Stimulated activated CD8-positive, alpha-beta memory T cell treated with anti-CD3 and anti-CD28 coated beads, Interleukin-2, amount 100 ng/mL, for 1 hour (primary cell): ENCODE measurements at places on chromosomes 7 and 10.

DNA sequence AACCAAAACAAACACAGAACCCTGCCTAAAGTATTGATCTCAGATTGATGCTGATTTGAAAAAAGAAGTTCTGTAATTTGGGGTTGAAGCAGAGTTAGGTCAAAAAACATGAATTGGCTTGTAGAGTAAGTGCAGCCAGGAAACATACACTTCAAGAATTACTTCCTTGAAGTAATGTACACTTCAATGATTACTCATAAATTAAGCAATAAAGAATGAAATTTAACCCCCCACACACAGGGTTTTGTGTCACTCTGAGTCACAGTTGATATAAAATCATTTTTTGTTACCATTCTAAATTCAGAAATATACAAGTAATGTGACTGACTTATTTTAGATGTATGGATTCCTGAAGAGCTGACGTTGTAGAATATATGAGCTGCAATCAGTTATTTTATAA, 622.2 kb downstream of the POM121L12 start:
- no peak for DNase-seq

DNA sequence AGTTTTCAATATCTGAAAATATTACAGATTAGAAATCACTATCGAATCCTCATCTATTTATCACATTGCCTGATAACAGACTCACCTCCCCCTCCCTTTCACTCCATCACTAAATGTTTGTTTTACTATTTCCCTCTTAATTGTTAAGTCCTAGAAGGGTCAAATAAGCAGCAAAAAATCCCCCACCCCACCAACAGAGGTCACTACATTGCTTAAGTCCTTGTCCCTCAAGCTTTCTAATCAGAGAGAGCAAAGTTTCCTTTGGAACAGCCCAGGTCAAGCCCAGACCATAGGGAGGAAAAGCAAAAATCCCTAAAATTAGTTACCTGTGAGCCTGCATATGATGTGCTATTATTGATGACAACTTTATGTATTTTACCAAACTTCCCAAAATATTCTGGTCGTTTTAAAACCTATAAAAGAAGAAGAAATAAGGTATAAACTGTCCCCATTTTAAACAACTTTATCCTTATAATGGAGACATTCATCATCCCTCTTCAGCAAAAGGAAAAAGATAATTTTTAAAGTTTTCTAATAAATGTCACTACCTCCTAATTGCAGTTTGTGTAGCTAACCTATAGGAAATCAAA, 95.0 kb downstream of the CNOT4 start:
- no peak for DNase-seq

- DNase-seq, result no peak
These were observed 82.5 kb downstream of the ZNF467 start for GRCh38 chr7:149690688-149691446.

DNA sequence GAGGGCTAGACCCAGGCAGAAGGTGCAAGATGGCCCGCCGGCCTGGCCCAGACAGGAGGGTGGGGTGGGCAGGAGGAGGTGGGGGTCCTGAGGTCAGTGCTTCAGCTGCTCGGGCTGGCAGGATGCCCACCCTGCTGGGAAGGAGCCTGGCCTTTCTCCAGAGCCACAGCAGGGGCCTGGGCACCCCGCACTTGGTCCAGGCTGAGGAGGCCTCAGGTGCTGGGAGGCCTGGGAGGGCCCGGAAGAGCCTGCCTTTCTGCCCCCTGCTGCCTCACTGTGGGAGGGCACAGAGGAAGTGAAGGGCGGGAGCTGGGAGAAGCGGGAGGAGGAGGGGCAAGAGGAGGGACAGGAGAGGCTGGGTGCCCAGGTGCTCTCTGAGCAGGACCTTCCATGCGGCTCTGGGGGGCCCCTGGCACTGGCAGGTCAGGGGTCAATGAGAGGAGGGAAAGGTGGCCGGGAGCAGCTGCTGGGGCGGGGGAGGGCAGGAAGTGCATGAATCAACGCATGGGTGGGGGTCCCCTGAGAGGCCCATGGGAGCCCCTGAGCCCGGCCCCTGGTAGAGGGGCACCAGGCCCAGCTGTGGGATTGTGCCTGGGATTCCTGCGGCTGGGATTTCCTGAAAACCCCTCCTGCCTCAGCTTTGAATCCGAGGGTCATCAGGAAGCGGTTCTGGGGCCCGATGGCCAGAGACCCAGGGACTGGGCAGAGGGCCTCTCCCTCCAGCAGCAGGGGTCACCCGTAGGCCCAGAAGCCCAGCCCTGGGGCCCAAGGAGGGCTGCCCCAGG, 49.9 kb downstream of the PWWP2B start:
- no peak for DNase-seq

DNA sequence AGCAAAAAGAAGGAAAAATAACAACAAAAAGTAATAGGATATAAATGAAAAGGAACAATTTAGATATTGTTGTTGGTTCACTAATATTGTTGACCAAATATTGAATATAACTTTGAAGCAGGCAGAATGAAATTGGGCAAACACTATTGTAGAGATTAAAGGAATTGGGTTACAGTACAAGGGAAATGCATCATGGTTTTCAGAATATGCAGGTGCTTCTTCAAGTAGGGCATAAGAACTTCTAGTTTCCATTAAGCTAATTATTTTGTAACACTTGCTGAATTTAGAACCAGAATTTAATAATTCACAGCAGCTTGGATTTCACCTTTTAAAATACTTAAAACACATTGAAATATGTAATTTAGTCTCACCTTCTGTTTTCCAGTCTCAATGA, 36.5 kb downstream of the RPA3 start:
- DNase-seq, result no peak

DNA sequence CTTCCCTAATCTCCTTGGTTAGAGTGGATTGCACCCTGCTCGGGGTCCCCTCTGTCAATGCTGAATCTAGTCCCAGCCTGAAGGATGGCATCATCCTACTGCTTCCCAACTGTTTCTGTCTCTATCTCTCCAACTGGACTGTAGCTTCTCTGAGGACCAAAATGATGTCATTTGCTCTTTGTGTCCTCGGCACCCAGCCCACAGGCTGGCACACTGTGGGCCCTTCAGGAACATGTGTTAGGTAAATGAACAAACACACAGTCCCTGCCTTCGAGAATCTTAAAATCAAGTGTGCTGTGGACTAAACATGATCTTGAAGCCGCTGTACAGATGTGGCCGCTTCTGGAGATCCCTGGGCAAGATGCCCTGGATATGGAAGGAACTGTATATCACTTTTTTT, 5.0 kb upstream of the CDH23 start:
- no peak for DNase-seq

DNA sequence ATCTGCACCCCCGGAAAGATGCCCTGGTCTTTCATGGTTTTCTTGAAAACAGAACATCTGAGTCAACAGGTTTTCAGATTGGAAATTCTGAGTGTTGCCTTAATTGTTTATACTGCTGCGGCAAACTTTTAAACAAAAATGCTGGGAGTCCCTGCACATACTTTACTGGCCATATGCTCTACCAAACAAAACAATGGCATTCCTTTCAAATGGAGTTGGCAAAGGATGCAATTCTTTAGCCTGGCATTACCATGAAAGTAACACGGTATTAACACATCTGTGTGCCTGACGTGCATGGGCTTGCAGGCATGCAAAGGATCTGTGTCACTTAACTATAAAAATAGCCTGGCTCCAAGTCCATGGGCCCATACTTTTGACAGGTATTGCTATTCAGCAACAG, 4.2 kb downstream of the INHBA start:
- no peak for DNase-seq

GRCh38 chr10:96664563-96664962, 55.8 kb downstream of the PIK3AP1 start:
- DNase-seq, result no peak

GRCh38 chr10:62178568-62178967, 90.1 kb downstream of the RTKN2 start:
- no peak for DNase-seq

- no peak for DNase-seq
These were observed 296.3 kb upstream of the SEMA3D start for GRCh38 chr7:85483177-85483576.

DNA sequence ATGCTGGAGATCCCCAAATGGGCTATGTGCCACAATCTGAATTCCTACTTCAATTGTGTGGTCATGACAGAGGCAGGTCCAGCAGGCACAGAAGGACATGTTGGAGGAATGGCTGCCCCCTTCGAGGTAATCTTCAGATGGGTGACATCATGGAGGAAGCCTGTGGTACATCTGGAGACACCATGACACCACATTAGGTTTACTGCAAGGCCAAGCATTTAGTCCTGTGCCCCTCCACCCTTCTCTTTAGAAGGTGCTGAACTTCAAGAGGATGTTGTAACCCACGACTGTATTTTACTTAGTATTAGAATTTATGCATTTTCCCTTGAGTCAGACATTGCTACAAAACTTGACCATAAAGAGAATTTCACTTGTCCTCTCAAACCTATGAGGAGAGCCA, 75.1 kb upstream of the DDC start:
- no peak for DNase-seq

DNA sequence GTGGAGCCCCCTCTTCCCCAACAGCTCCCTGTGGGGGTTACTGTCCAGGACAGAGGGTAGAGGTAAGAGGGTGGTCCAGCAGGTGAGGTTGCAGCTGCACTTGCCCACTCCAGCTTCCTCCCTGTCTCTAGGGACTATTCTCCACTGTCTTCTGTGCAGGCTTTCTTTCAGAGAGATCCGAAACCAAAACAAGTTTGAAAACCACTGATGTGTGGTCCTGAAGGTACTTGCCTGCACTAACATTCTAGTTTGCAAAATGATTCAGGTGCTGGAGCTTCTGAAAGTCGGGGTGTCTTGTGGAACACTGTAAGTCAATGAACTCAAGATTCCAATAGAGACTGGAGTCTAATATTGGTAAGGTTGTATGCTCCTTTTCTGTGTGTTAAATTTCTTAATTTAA, 63.1 kb downstream of the BLNK start:
- no peak for DNase-seq

GRCh38 chr10:50937230-50937907, 51.9 kb upstream of the A1CF start:
- no peak for DNase-seq

DNA sequence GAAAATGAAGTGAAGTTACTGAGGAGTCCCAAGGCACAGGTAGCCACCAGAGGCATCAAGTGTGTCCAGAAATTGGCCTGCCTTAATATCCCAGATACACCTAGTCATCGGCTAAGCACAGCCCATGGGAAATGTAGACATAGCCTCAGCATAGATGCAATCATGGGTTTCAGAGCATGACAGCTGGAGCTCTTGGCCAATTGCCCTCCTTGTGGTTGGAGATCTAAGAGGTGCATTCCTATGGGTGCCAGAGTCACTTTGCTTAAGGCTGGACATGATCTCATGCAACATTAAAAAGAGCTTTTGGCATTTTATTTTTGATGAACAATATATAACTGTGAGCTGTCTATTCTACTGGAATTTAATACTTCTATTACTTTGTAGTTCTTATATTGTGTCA, 758.0 kb upstream of the LRRTM3 start:
- DNase-seq, result no peak

GRCh38 chr7:131076711-131077181, 250.9 kb upstream of the MKLN1 start:
- DNase-seq, result no peak

GRCh38 chr10:68601501-68602265, 41.5 kb downstream of the TET1 start:
- no peak for DNase-seq

- DNase-seq, result no peak
These were observed 55.3 kb downstream of the REEP3 start for GRCh38 chr10:63576501-63576900.

DNA sequence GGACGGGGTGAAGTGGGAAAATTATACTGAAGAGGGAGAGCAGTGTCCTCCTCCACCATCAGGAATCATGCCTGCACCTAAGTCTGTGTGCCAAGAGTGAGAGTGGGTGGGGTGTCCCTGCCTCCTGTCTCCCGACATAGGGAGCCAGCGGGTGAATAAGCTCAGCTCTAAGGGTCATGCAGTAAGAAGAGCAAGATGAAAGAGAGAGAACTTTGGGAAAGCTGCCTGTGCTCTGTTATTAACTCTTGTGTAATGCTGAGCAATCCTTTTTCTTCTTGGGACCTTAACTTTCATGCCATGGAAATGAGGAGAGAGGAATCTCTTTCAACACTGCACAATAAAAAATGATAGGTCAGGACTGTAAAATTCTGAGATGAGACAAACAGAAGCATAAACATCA, 7.9 kb upstream of the TCAF1 start:
- DNase-seq, result no peak

DNA sequence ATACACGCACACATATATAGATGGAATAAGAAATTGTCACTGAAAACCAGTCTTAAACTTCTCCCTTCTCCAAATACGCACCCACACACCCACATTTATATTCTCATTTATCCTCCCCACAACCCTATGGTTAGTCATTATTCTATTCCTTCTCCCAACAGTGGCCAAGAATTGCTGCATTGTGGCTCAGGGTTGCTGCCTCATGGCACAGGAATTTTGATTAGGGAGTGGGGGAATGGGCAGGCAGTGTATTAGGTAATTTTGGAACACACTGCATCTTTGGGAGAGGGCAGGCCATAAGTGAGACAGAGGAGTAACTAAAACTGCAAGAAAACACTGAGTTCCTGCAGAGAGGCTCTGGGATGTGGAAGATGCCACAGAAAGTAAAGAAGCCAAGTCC, 35.7 kb downstream of the NAPEPLD start:
- DNase-seq, result no peak

- DNase-seq, result no peak
These were observed 203.0 kb upstream of the SLC26A5 start for GRCh38 chr7:103649052-103649451.
